NCI-H2171 (cell line): ENCODE measurements at places on chromosomes 7 and 10.

DNA sequence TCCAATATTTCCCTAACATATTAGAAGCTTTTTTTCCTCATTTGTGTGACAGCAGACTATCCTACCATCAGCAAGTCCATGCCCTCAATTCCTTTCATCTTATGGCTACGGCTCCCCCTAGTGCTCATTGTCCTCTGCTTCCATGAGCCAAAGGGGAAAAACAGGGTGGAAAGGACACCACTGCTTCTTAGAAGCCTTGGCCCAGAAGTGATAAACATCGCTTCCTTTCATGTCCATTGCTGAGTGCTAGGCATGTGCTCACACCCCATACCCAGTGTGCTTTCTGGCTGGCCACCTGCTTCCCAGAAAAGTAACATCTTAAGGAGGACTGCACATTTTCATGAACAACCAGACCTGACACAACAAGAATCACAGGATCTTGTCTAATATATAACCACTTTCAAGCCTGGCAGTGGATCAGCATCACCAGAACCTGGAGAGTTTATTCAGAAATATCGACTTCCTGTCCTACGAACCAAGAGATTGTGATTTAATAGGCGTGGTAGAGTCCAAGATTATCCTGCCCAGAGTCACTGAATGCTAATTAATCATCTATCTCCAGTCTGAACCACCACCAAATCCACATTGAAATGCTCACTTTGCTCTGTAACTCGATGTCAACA lies 650.5 kb upstream of the SORCS1 start:
- peak; percentile 8 for DNase-seq

- DNase-seq = no peak
Observed at GRCh38 chr7:135147899-135148721, at the start of gene TMEM140. TMEM140 (plus strand) TSS chr7:135148072; CDS start chr7:135164442, 16,370 bp downstream.

DNA sequence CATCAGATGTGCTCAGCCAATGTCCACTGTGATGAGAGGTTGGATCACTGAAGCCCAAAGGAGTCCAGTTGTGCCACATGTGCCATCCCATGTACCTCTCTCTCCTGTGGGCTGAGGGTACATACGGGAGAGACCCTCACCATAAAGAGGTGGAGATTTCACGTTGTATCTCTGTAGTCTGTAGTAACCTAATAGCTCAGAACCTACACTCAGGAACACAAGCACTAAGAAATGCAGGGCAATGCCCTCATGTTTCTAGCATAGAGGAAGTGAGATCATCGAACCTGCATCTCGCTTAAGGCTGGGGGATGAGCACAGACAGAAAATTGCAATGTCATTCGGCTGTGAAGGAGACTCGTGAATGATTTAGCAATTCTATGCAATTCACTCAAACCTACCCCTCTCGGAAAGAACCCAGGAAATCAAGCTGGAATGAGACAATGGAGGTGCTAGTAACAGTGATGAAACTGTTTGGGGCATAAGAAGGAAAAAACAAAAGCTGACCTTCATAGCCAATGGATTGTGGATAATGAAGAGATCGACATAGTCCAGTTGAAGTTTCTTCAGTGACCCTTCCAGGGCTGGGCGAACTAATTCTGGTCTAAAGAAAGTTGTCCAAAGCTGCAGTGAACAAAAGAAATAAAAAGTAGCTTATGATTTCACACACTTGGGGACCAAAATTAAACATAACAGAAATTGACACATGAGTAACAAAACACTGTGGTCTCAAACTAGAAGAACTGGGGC lies 80.3 kb upstream of the UCN3 start:
- DNase-seq = no peak

GRCh38 chr7:40402661-40403060 lies 267.9 kb downstream of the SUGCT start:
- DNase-seq = no peak

GRCh38 chr7:110043519-110043918 lies 1047.4 kb upstream of the LRRN3 start:
- DNase-seq = no peak

GRCh38 chr10:72389716-72390115 lies 35.0 kb upstream of the DNAJB12 start:
- no peak for DNase-seq

- no peak for DNase-seq
Observed at GRCh38 chr10:26486304-26486703, 48.2 kb downstream of the APBB1IP start.

- no peak for DNase-seq
Observed at GRCh38 chr7:127391591-127392181, 822 bp downstream of the ZNF800 start.

DNA sequence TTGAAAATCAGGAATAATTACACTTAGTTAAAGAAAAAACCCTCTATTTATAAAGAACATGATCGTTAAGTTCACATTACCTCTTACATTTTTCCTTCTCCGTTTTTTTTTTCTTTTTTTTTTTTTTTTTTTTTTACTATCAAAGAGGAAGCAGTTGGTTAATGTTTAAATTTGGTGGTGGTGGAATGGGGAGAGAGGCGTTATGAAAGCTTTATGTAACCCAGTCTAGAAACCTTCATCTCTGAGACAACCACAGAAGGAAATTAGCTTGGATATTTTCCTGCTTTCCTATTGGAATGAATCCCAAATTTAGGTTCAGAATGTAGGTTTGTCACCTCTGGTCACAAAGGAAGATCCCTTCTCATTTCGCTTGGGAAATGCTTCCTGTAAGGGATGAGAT lies 31.5 kb upstream of the LHFPL3 start:
- no peak for DNase-seq

- no peak for DNase-seq
Observed at GRCh38 chr7:91051966-91052365, 212.3 kb upstream of the FZD1 start.

GRCh38 chr7:114793155-114793845 lies 128.6 kb upstream of the MDFIC start:
- DNase-seq = no peak

DNA sequence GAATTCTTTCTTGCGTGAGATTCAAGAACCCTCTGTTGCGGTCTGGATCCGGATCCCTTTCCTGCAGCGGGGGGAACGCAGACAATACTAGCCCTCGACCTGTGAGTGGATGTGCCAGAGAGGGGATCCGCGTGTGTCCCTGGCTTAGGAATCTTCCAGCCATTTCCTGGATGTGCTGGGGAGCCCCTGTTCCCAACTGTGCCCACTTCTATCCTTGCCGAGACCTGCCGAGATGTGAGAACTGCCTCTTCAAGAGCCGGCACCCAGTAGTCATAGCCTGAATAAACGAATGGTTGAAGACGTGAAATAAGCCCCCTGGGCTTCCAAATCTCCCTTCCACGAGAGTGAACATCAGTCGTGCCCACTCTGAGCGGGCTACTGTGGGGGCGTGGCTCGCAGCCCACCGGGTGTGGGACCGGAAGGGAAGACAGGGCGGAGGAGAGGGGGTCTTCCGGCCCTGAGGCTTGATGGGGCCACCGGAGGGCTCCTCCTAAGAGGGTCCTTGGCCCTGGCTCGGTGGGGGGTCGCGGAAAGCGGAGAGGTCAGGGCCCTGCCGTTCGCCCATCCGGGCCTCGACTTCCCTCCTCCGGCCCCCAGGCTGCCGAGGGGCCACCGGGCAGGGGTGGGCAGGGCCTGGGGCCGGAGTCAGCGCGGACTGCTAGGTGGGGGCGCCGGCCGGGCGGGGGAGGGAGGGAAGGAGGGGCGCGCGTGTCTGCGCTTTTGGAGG lies 1.3 kb upstream of the CCDC136 start:
- no peak for DNase-seq

DNA sequence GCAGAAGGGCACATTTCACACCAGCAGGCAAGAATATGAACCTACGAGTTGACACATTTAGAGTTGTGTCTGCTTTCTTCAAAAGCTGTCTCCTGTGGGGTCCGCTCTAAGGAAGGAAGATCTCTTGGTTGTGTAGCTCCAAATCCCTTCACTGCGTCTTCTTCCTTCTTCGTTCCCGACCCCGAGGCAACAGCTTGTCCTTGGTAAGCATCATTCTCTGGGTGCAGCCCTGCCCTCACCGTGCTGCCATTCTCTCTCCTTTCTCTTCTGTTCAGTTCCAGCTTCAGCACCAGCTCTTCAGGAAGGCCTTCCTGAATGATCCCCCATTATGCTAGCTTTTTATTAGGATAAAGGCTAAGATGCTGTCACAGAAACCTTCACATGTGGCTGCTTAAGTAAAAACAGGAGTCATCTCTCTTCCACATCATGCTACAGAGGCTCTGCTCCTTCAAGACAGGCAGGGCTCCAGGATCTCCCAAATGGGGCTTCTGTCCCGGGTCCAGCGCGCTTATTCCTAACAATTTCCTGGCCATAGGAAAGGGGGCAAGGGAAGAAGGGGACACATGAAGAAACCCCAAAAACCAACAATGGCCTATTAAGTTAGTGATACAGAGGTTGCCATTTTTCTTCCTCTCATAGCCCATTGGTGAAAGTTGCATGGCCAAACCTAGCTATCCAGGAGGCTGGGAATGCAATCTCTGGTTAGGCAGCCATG lies 52.2 kb upstream of the SHH start:
- DNase-seq = no peak

DNA sequence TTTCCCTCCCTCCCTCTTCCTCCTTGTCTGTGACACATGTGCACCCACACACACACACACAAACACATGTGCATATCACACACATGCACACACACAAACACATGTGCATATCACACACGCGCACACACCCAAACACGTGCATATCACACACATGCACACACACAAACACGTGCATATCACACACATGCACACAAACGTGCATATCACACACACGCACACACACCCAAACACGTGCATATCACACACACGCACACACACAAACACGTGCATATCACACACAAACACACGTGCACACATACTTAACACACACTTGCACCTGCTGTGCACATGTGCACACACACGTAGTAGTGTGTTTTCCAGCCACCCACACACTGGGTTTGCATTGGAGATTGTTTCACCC lies 29.4 kb upstream of the KNDC1 start:
- no peak for DNase-seq

GRCh38 chr7:30028749-30029635 lies 780 bp downstream of the PLEKHA8 start:
- DNase-seq = peak; percentile 4

DNA sequence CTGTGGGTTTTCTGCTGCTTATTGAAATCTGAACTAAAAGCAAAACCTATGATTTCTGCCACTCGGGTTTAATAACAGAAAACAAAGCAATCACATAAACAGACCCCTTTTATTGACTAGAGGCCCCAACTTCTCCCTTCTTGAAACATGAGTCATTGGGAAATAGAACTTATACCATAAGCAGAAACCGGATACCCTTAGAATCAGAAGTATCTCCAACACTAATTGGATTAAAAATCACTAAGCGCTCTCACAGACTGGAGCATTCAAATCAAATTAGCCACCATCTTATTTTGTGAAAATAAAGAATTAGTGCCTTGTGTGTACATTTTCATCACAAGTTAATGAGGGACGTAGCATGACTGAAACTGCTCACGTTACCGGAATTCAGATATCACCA lies 206.9 kb downstream of the WDR11 start:
- peak; percentile 19 for DNase-seq

- no peak for DNase-seq
Observed at GRCh38 chr10:128167926-128168520, 41.8 kb upstream of the MKI67 start.

GRCh38 chr7:6545398-6546126 lies 5.7 kb downstream of the GRID2IP start:
- no peak for DNase-seq

GRCh38 chr7:29040579-29040925 lies 82.4 kb upstream of the TRIL start:
- DNase-seq = no peak

DNA sequence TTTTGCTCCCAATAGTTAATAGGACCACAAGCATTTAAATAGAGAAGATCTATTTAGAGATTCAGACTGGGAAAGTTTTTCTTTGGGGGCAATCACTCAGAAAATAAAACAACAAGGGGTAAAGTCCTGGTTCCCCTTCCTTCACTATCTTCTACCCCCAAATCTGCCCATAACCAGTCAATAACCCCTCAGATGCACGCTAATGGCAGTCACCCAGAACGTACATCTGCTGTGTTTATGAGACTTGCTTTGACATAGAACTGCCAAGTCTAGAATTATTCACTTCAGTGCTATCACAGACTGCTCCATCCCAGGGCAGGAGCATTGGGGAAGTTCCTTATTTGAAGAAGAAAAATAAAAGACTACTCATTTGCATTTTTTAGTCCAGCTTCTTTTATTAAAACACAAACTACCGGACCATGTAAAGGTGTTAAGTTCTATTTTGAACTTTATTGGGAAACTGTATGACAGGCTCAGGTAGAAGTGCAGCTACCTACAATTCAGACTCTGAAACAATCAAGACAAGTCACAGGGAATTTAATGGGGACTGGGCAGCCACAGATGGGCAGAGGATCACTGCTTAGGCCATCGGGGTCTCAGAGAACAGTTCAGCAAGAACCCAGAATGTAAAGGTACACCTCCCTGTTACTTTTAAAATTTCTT lies 38.4 kb downstream of the ANK3 start:
- DNase-seq = no peak

GRCh38 chr7:43232366-43232765 lies 119.9 kb downstream of the HECW1 start:
- no peak for DNase-seq

DNA sequence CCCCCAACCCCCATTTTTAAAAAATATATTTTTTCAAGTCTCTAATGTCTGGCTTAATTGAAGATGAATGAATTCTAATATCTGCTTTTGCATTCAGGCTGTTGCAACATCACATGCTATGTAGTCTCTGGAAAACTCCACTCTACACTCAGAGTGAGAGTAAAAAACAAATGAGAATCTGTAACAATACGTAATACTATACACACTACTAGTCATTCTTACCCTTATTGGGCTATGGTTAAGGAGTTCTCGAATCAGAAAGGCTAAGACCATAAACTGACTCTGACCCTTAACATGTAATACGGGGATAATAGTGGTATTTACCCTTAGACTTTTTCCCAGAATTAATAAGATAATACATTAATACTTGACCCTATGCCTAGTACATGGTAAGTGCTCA lies 42.9 kb upstream of the TMEM168 start:
- DNase-seq = no peak

GRCh38 chr10:131282961-131283360 lies 28.6 kb downstream of the TCERG1L start:
- DNase-seq = no peak

DNA sequence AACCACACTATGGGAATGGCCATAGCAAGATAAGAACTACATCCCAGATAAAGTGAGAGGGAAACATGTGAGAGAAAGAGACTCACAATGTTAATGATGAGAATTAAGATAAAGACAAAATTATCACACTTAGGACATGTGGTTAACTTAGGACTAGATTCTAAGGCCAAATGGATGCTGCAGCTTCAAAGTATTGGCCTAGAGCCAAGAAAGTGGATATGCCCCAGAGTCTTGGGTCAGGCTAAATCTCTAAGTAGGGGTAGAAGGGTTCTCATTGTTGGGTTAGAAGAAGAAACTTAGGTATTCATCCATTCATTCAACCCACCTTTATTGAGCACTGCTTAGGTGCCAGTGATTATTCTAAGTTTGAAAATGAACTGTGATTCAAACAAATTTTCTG lies 818.0 kb downstream of the PHTF2 start:
- DNase-seq = no peak

- DNase-seq = no peak
Observed at GRCh38 chr10:107122703-107123102, 41.8 kb downstream of the SORCS1 start.

GRCh38 chr10:87589645-87590051 lies 70.0 kb upstream of the PAPSS2 start:
- DNase-seq = no peak

- DNase-seq = no peak
Observed at GRCh38 chr10:58173391-58173790, 94.3 kb downstream of the IPMK start.

- no peak for DNase-seq
Observed at GRCh38 chr7:100886142-100886935, 3.2 kb downstream of the UFSP1 start.

GRCh38 chr10:6823770-6824169 lies 243.7 kb upstream of the PRKCQ start:
- no peak for DNase-seq
